ENCODE measurements at places on chromosomes 2 and 18.
A peak's percentile ranks its signal among the peaks of the same experiment; 100 is the strongest.

- DNase-seq = peak; percentile 21
Observed at GRCh38 chr2:26816893-26817292, 31.0 kb downstream of the CENPA start.

GRCh38 chr2:17317439-17317976, 200.7 kb downstream of the RAD51AP2 start:
- DNase-seq = no peak

DNA sequence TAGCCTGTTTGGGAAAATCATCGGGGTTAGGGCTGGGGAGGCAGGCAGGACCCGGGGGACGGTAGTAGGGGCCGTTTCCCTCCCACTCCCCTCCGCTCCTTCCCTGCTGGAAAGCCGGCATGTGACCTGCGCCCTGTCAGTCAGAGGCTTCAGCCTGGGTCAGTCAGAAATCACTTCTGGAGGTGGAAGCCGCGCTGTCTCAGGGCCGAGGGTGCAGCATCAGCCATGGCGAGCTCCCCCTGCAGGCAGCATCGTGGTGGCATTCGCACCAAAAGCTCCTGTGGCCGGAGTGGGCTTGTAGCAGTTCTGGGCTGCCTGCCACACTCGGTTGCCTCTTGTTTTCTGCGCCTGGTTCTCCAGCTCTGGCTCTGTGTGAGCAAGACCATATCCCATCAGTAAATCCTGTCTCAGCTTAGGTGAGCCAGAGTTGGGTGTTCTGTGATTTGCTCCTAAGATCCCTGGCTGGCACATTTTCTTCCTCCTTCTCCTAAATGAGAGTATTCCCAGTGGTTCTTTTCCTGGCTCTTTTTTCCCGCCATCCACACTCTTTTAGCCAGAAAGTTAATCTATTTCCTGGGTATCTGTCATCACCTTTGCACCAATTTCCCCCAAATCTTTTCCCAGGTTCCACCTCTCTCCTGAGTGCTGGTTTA, 123.9 kb upstream of the CD302 start:
- DNase-seq = no peak

DNA sequence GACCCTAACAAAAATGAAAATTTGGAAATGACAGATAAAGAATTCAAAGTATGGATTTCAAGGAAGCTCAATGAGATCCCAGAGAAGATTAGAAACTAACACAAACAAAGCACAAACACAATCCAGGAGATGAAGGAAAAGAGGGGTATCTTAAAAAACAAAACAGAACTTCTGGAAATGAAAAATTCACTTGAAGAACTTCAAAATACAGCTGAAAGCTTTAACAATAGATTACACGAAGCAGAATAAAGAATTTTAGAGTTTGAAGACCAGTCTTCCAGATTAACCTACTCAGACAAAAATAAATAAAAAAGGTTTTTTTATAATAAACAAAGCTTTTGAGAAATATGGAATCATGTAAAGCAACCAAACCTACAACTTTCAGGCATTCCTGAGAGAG, 671.8 kb upstream of the SLC39A10 start:
- no peak for DNase-seq

GRCh38 chr2:112794841-112795240, 10.5 kb upstream of the IL1A start:
- no peak for DNase-seq

DNA sequence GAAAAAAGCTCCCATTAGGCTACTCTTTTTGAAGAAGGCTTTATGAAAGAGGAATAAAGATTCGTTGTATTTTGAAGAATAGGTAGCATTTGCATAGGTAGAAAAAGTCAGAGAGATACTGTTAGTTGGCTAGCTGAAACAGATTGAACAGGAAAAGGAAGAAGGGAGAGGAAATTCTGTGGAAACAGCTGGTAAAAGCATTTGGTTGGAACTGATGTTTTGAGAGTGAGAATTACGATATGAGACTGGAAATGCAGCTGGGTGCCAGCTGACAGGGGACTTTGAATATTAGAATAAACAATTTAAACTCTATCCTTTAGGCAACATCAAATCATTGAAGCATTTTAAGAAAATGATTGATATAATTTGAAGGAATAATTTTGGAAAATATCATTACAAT, 96.7 kb upstream of the CNTNAP5 start:
- DNase-seq = no peak

DNA sequence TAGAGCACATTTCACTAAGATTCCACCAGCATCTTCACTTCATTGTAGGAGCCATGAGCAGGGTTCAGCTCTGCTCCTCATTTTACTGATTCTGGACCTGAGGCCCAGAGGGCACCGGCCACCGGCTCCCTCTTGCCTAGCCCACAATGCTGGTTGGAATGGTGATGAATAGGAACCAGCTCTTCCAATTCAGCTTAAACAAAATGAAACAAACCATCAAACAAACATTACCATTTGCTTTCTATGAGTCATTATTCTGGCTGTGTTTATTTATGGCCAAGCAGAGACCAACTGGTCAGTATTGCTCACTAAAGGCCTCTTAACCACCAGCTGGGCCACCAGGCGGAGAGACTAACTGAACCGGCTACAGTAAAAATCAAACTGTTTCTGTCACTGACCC, 176.7 kb downstream of the MTX2 start:
- peak; percentile 31 for DNase-seq

DNA sequence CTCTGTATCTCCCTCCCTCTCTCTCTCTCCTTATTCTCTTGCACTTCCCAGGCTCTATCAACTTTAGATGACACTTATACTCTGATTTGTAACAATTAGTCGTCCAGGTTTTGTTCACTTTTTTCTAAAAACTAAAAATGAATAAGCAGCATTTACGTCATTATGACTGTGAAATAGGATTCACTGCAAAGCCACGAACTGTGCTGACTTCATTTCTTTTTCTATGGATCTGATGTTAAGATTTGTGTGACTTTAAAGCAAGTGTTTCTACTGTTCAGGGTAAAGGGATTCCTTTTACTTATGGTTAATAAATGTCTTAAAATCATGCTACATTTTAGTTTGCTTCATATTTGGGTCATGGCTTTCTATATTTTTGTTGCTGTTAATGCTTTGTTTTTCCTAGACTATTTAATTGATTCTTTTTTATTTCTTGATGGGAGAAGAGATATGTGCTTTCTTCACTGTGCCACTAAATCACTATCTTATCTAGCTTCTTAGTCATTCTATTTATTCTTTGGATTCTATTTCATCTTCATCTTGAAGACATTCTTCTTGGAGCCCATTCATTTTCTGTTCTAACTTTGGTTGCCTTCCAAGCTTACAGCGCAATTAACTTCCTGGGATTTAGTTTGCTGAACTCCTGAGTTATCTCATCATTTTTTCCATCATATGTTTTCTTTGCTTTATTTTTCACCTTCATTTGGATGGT, 480.4 kb upstream of the TRIB2 start:
- no peak for DNase-seq

Data from NCI-H774 (cell line).